Activated CD4-positive, alpha-beta T cell treated with anti-CD3 and anti-CD28 coated beads, Interleukin-2, amount 50 U/mL, for 4 hours (primary cell): ENCODE measurements at places on chromosomes 13 and 19.

DNA sequence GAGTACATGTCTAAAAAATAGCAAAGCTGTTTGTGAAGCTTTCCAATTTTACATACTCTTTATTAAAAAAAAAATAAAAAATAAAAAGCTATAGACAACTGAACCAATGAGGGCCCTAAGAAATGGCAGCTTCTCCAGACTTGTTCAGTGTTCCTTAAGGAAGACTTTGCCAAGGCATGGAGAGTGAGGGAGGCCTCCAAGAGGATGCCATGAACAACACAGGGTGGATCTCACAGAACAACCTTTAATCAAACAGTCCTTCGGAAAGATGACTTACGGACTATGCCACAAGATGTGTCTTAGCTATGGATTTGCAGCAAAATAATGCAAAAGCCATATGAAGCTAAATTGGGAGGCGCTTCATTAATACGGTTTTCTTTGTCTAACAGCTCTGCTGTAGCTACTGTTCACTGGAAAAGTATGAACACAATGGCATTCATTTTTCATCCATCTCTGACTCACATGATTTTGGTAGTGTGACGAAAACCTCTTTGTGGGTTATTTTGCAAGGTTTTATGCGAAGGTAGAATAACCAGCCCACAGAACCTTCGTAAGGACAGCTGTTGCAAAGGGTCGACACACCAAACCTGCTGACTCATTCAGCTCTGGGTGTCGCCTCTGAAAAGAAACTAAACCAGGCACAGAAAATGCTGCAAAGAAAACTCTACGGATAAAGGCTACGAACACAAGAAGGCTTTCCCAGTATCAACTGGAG lies 27.7 kb downstream of the EFNB2 start:
- DNase-seq = no peak

DNA sequence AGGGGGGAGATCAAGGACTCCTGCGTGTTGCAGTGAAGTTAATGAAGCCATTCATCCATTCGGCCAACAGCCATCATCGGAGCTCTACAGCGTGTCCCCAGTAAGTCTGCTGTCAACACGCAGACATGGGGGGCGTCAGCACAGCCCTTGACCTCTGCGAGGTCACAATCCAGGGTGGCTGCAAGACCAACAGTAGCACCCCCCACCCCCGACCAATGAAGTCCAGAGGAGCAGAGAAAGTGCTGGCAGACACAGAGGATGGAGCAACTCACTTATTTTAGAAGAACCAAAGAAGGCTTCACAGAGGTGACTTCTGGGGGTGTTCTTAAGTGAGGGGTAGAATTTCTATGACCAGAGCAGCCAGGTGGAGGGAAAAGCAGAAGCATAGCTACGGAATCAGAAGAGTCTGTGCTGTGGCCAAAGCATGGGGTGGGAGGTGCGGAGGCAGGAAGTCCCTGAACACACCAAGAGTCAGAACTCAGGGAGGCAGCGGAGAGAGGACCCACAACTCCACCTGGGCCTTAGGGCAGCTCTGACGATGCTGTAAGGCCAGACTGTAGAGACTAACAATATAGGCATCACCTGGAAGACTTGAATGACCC lies 185.4 kb downstream of the FOXO1 start:
- DNase-seq = no peak

DNA sequence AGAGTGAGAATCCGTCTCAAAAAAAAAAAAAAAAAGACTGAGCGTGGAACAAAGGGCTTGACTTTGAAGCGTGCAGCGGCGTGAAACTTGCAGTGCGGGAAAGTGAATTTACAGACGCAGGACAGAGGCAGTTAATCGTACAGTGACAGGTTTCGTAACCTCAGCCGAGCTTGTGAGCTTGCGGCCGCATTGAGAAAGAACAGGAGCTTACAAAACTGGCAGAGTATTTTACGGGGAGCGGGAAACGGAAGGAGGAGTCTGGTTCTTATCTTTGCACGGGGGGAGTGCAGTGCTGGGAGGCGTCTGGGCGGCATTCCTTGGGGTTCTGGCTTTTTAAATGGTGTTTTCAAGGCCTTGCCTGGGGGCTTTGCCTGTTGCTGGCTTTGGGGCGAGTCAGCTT lies 6.0 kb upstream of the BSG start:
- no peak for DNase-seq

DNA sequence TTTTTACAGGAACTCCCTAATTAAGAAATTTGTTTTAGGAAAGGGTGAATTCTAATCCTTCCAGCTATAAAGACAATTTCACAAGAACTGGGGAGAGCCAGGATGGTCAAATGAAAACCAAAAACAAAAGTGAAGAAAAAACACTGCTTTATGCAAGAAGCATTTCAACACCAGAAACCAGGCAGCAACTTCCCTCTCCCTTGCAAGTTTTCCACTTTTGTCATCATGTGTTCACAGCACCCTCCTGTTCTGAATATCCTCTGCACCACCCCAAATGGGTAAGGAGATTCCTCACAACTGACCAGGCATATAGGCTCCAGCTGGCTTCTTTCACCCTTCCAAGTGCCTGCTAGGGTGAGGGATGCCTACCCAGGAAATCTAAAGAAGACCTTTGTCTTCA lies 328.1 kb downstream of the TBC1D4 start:
- no peak for DNase-seq

- DNase-seq = no peak
Measured at GRCh38 chr13:32538143-32538620, 413 bp downstream of the N4BP2L2 start.

- no peak for DNase-seq
Measured at GRCh38 chr13:20410726-20411125, 114.9 kb downstream of the CRYL1 start.

GRCh38 chr19:45782162-45782691 lies at the start of gene DMPK:
Gene DMPK (minus strand): TSS chr19:45782490. CDS start chr19:45782352, 138 bp downstream.
- no peak for DNase-seq
